HL-60 (cell line): ENCODE measurements at places on chromosomes 7 and 10.

- DNase-seq = no peak
Measured at GRCh38 chr10:70693619-70694335, 21.5 kb downstream of the ADAMTS14 start.

- no peak for DNase-seq
Measured at GRCh38 chr10:120543291-120543690, 86.3 kb downstream of the PLPP4 start.

DNA sequence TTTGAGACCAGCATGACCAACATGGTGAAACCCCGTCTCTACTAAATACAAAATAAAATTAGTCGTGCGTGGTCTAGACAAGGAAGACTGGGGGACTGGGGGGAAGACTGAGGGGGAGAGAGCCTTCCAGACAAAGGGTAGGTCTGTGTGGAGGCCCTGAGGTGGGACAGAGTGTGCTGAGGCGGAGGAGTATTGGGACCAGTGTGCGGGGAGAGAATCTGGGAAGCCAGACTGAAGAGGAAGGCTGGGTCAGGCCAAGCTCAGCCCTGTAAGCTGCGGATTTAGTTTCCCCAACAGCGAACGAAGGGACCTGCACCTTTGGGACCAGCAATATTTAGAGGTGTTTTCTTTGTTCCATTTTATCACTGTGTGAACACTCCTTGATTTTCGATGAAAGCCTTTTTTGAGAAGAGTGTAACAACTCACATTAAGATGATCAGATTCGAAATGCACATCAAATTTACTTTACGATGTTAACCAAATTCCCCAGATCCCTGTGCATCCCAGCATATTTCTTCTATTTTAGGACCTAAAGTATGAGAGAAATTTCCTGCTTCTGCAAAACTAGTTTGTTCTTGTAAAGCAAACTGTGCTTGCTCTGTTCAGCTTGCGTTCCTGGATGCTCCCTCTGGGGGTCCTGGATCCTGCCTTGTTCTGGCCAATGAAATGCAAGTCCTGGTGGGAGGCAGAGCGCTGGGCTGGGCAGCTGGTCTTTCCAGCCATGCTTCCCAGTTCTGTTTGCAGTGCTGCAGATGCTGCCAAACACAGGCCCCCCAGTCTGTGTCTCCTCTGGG is 39.4 kb downstream of the PLAU start:
- no peak for DNase-seq

GRCh38 chr10:124990671-124991625 is 49.0 kb downstream of the ZRANB1 start:
- DNase-seq = no peak

DNA sequence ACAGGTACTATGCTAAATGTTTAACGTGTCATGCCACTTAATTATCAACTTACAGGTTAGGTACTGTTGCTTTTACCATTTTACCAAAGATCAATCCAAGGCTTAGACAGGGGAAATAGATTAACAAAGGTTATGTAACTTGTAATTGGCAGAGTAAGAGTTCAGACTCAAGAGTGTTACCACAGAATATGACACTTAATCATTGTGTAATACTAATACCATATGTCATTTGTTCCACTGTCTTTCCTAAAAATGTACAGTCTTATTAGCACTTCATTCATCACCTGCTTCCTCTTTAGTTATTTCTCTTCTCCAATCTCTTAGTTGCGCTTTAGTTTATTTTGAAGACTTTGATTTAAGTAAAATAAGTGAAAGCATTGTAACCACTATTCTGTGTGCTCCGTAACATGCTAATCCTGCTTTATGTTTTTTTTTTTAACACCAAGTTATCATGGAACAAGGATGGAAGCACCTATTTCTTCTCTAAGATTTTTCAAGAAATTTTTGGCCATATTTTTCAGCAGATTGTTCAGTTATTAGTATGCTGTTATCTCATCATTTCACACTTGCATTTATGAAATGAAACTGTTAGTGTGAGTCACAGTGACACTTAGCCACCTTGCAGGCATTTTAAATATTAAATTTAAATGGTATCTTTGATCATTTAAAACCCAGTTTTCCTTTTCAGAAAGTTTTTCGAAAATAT is 197.3 kb downstream of the PHF14 start:
- DNase-seq = peak; percentile 40

DNA sequence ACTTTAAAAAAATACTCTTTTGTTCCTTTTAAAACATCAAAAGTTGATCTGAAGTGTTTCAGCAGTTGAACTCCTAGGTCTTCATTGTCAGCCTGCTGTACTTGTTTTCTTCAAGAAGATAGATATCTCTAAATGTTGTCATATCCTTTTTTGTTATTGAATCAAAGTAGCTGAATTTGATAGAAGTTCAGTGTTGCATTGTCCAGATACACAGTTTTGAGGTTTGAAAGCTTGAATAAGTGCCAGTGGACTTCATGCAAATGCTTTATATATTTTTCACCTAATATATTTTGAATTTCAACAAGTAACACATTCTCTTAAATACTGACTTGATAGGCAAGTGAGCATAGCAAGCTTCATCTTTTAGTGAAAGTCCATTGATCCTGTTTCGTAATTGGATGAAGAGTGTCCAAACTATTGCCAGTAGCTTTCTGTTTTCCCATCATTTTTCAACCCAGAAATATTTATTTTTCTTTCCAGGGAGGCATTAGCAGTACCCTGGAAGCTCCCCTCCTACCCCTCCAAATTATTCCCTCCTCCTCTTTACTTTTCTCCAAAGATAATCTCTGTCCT is 114.4 kb downstream of the TPST1 start:
- no peak for DNase-seq

GRCh38 chr10:87659571-87660483 is at the start of gene PAPSS2:
PAPSS2 (plus strand) TSS chr10:87659878; CDS start chr10:87659982, 104 bp downstream.
- peak; percentile 32 for DNase-seq

GRCh38 chr10:30531751-30532530 is 97.6 kb downstream of the LYZL2 start:
- no peak for DNase-seq

- no peak for DNase-seq
Measured at GRCh38 chr7:131568970-131569369, 12.5 kb upstream of the PODXL start.

- DNase-seq = no peak
Measured at GRCh38 chr10:88168171-88169036, 305.0 kb downstream of the PTEN start.

GRCh38 chr7:27756298-27756697 is 16.3 kb downstream of the TAX1BP1 start:
- DNase-seq = no peak

GRCh38 chr7:73530800-73531199 is 8.7 kb upstream of the BAZ1B start:
- DNase-seq = no peak

- DNase-seq = no peak
Measured at GRCh38 chr7:121394709-121395140, 1.4 kb downstream of the FAM3C start.

- no peak for DNase-seq
Measured at GRCh38 chr7:149196705-149197171, 1.4 kb downstream of the ZNF282 start.

DNA sequence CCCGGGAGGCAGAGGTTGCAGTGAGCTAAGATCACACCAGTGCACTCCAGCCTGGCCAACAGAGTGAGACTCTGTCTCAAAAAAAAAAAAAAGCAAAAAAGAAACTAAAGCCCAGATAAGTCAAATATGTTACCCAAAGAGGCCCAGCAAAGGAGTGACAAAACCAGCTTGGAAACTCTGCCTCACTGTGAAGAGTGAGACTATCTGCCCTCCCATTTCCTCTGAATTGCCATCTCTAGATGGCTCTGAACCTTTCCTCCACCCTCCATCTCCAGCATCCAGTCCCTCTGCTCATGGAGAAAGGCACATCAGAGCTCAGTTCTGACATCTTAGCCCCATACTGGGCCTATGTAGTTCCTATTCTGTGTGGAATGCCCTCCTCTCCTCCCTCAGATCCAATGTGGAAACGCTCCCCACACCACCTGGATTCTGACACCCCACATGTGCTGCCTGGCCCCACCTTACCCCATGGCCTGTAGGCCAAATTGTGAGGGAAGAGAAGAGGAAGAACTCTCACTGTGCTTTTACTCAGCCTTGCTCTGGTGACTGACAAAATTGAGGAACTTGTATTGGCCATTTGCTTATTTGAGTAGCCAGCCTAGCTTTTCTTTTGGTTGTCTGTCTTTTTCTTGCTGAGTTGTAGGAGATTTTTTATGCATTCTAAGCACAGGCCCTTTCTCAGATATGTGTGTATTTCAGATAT is 18.0 kb upstream of the NUDCD3 start:
- peak; percentile 50 for DNase-seq
